ENCODE measurements at places on chromosomes 3 and 15.

GRCh38 chr3:68059628-68060152 is 405.3 kb upstream of the SUCLG2 start:
- DNase-seq, result no peak

GRCh38 chr3:124671106-124671505 is 59.1 kb upstream of the UMPS start:
- DNase-seq, result no peak

GRCh38 chr3:72263223-72263990 is 478.5 kb upstream of the PROK2 start:
- DNase-seq, result no peak

- DNase-seq, result no peak
Measured at GRCh38 chr3:193882091-193882490, 253.9 kb upstream of the HES1 start.

- DNase-seq, result no peak
Measured at GRCh38 chr3:66450390-66451022, 50.3 kb downstream of the LRIG1 start.

DNA sequence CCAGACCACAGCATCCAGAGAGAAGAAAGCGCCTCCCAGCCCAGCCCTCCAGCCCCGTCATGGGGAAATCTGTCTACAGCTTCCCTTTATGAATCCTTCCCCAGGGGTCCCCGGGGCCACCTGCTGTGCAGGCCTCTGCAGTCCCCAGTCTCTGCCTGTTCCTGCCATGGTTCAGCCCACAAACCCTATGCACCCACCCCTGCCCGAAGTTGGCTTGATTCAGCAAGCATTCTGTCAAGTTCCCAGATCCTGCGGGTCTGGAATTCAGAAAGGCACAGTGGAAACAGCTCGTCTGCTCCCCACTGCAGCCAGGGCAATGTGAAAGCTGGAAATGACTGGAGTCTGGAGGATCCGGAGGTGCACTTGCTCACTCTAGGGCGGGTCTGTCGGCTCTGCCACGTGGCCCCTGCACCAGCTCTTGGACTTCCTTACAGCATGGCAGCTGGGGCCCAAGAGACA is 2.9 kb upstream of the OCA2 start:
- DNase-seq, result no peak

DNA sequence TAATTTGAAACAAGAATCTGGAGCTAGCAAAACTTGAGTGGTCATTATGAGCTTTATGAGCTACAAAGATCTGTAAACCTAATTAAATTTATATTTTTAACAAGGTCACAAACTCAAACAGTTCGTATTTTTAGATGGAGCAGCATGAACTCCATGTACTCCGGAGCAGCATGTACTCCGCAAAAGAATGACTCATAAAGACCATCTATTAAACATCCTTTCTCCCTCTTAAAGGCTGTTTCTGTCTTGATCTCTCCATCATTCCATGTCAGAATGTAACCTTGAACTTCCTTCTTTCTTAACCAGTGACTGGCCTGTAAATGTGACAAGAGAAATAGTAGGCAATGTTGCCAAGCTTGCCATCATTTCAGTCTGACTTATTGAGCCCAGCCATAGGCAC is 696.9 kb downstream of the ZNF385D start:
- no peak for DNase-seq

DNA sequence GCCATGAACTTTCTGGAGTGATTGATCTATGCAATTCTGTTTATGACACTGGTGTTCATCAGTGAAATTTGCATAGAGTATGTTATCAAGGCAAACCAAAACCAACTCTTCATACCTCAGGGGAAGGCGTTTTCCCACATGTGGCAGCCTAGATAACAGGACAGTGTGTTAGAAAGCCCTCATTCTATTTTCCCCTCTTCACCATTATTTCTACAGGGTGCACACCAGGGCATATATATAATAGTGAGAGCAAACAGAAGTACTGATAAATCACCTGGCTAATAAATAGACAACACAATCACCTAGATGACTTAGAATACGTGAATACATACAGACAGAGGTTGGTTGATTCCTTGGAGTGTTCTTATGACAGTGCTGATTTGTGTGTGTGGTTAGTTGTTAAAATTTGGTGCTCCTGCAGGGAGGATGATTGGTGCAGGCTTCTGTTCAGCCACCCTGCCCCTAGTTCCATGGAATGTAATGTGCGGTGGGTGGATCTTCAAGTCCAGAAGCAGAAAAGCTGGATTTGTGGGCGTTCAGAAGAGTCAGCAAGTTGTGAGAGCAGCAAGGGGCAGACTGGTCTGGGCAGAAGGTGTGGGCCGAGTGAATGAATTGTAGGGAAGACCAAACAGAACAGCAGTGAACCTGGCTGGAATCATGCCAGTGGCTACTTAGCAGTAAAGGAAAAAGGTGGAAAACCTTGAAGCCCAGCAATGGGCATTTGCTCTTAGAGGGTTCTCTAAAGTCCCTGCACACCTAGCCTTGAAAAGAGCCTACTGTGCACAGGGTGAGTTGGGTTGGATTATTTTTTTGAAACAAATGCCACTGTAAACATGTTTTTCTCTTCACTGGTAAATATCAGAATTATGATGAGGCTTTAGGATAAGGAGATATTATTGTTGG is 11.7 kb upstream of the RARRES1 start:
- no peak for DNase-seq

- no peak for DNase-seq
Measured at GRCh38 chr15:99986297-99987118, 253.3 kb upstream of the LYSMD4 start.

DNA sequence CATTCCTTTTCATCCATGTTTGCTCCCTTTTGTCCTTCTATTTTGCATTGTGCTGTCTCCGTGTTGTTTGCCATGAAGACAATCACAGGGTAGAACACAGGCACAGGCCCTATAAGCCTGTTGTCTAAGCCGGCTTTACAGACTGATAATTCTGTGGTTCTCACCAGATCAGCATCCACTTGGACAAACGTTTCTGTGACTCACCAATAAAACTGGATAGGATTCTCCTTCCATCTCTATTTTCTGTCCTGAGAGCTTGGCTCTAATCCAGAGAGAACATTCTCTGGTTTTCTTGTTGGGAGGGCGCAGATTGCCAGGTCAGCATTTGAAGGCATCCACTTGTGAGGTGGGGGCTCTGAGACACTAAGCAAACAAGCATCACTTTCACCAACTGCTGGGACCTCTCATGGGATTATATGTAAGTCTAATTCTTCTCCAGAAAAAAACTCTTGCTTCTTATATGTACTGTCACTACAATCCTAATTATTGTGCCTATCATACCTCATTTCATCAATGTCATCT is 101.6 kb downstream of the ERC2 start:
- DNase-seq, result no peak

GRCh38 chr3:103609472-103609871 is 1174.7 kb downstream of the ZPLD1 start:
- DNase-seq, result no peak

DNA sequence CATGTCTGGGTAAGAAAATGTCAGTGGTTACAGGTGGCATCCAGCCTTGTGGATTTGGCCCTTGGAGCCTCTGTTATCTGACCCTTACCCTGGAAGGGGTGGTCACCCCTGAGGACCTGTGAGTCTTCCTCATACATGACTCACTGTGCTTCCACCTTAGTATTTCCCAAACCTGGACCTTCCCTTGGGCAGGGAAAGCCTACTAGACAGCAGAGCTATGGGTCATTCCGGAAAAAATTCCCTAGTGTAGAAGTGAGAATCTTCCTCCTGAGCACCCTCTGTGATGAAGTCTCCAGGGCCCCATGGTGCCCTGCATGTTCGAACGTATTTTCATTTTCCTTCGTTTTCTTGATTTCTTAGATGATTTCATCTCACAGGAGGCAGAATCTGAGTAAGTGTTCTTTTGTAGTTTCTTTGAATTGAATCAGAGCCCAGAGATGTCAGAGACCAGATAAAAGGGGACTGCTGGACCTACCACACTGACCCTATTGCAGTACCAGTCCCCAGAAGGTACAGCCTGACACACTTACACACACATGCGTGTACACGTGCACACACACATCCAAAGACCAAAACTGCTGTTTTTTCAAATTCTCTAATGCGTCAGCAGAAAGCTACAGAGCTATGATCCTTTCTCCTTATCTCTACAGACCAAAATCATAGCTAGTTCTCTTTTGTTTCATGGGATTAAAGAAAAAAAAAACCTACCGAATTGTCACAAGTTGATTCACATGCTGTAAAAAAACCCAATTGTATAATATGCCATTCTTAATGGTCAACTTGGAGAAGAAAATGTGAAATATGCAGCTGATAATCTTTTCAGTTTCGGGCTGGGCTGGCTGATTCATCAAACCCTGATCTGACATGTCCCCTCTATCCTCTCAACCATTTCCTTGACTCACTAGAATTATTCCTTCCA is 50.5 kb upstream of the ARHGEF3 start:
- DNase-seq, result no peak

- peak; percentile 28 for DNase-seq
Measured at GRCh38 chr3:40971191-40972168, 227.8 kb upstream of the CTNNB1 start.

GRCh38 chr3:14933820-14934425 is 13.5 kb upstream of the NR2C2 start:
- DNase-seq, result no peak

DNA sequence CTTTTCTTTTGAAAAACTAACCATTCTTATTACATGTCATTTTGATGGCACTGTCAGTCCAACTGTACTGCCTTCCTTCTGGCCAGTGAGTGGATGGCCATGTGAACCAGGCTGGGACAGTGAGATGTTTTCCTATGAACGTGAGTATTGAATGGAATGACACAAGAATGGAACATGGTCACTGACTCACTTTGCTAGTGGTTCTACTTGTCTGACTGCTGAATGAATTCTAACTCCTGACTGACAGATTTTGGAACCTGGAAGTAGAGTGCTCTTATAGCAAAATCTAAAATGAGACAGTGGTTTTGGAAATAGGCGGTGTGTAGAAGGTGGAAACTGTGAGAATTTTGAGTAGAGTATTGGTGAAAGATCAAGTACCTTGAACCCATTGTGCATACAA is 606.9 kb upstream of the KCNMB2 start:
- no peak for DNase-seq

DNA sequence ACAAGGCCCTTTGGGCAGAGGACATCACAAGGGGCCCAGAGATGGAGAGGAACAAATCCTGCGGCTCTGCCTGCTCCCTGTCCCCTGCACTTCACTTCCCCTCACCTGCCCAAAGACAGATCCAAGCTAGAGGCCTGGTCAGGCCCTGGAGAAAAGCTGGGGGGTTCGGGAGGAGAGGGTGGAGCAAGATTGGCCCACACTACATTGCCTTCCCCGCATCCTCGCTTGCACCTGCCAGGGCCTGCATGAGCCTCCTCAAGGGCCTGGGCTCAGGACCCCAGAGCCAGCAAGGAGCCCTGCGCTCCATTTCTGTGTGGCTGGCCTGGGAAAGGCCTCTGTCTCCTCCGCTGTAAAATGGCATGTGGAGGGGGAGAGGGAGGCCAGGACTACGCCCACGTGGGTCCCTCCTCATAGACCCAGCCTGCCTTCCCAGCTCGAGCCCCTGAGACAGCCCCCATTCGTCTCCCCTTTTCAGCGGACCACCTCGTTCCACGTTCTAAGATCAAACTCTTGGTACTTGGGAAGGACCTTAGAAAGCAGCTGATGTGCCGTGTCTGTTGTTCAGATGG is 106.0 kb downstream of the HMG20A start:
- DNase-seq, result no peak

- DNase-seq, result no peak
Measured at GRCh38 chr15:23687143-23687470, at the start of gene NDN. Gene NDN (minus strand): TSS chr15:23687305. CDS start chr15:23687217, 88 bp downstream.

- no peak for DNase-seq
Measured at GRCh38 chr3:109926376-109926775, 589.0 kb upstream of the DPPA4 start.

DNA sequence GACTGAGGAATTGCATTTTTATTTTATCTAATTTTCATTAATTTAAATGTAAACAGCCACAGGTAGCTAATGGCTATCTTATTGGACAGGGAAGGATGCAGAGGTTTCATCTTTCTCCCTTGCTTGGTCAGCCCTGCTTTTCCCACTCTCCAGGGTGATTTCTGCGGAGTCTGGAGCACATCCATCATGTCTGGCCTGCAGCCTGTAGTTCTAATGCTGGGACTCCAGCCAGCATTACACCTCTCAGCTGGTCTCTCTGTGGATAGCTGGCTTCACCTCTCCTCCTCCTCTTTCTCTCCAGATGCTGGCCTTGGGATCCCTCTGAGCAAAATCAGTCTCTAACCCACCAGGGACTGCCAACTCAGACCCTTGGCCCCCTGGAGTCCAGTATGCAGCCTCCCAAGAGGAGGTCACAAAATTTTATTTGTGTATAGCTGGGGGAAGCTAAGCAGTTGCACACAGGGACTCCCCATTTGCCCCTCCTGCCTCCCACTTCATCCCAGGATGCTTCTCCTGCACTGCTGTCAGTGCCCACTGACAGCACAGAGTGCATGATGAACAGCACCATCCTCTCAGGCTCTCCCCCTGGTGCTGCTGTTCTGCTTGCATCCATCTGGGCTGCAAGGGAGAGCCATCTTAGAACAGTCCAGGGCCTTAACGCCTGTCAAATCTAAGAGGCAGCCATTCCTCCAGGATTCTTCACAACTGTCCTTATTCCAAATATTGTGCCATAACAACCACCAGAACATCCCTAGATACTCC is 1.7 kb downstream of the BFSP2 start:
- no peak for DNase-seq

- no peak for DNase-seq
Measured at GRCh38 chr15:47725906-47726305, 8.6 kb downstream of the SEMA6D start.

DNA sequence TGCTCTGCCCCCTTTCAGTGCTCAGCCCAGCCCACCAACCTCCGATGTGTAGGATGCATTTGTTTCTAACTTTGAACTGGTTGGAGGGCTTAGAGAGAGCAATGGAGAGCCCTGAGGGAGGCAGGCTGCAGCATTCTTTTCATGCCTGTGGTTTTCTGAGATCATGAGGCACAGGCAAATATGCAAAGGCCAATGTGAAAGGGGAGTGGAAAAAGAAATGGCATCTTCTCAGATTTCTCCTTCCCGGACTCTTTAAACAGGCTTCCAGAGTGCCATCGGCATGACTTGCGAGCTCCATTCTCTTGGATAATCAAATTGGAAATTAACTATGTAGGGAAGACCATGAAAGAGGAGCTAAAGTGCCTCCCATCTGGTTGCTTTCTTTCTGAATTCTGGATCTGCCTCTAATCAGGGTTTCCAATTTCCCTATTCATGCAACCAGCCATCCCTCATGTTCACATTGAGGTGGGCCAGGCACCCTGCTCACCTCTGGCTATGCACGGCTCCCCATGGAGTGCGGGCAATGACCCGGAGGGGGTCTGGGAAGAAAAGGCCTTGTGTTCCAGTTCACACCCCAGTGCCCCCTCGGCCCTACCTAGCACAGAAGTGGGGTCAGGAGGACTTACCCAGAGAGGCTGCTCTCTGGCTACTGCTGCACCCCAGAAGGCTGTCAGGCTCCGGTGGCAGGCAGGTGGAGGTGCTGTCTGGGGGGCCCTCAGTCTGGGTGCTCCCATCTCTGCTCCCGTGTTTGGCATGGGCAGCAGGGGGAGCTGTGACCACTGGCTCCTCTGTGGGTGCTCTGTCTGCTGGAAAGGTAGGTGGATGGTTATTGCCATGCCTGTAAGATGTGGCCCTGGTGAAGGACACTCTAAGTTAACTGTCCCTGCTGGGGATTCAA is 16.1 kb downstream of the AMOTL2 start:
- no peak for DNase-seq

- no peak for DNase-seq
Measured at GRCh38 chr3:177589911-177590381, 392.7 kb upstream of the TBL1XR1 start.

- no peak for DNase-seq
Measured at GRCh38 chr3:94011233-94011711, 17.1 kb downstream of the STX19 start.
